Muscle of leg (tissue), 16 donors: ENCODE measurements at places on chromosomes 4 and X. TPM values are rescaled to one million over a fixed set of nuclear protein-coding genes. Genes with fewer than 3 reads are reported as not detected.

DNA sequence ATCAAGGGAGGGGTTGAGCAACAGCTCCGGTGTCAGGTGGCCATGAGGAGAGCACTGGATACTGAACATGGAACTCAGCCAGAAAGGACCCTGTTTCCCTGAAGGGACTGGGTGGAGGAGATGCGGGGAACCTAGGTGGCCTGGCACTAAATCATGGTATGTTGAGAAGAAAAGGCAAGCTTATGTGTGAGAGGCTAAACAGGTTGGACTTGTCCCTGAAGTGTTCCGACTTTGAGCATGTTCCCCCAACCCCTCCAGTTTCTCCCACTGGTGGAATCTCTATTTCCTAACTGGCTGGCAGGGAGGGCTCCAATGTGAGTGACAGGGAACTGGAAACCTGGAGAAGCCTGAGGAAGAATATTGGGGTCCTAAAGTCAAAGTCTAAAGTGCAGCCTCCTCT, 69.5 kb downstream of the PLAC1 start:
- DNase-seq, result no peak

ZNF141 gene
- polyA plus RNA-seq, result 10.2 TPM

DNA sequence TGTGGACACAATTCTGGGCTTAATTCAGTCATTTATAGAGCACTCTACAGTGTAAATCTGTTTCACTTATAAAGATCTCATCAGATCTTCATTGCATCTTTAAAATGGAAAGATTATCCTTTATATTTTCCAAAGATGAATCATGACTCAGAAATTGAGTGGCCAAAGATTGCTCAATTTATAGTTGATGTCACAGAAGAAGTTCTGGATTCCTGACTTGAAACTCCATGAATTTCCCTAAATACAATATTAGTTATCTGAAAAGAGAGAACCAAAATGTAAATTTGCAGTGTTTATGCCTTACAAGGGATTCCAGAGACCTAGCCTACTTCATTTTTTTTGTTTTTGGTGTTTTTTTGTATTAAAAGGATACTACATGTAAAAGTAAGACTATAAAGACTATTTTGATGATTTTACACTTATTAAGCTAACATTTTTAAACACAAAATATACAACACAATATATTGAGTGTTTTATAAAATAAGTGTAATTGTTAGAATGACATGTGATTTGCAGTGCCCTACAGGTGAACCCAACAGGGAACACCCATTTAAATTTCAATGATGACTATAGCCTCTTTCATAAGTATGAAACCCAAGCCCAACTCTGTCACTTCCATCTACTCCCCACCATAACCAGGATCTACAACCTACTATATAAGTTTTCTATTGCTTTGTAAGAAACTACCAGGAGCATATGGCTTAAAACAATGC, 183.5 kb downstream of the PCDH7 start:
- peak; percentile 18 for DNase-seq

DNA sequence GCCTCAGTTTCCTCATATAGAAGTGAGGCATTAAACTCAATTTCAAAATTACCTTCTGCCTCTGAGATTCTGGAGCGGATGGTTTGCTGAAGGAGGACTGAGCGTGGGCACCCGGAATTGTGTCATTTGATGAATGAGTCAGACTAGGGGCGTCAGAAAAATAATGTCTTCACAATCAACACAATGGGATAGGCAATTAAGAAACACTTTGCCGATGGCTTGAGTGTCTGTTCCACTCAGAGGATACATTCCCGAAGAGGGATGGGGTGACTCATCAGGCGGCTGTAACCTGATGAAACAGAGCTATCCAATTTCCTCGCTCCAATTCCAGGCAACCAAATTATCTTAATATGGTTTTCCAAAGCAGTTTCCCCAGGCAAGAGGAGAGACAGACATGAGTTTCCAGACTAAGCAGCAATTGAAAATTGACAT, 1.2 kb upstream of the CHRNA9 start:
- peak; percentile 23 for DNase-seq

DNA sequence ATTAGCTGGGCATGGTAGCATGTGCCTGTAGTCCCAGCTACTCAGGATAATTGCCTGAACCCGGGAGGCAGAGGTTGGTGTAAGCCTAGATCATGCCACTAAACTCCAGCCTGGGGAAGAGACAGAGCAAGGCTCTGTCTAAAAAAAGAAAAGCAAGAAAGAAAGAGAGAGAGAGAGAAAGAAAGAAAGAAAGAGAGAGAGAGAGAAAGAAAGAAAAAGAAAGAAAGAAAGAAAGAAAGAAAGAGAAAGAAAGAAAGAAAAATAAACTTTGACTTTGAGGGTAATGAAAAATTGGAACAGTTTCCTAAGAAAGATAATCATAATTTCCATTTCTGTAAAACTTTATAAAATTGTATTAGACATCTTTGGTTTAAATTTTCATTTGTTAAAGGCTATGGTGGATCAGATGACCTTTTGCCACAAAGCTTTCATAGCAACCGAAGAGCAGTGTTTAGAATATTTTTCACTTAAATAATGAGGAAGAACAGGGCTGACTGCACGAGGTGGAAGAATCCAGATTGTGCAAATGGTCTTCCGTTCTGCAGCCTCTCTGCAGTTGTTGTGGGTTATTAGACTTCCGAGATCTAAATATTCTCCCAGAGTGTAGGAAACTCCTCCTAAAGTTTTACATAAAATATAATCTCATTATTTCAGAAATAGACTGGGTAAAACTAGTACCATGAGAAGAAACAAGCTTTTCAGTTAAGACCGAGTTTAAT, 55.9 kb downstream of the RBM47 start:
- DNase-seq, result peak; percentile 74

DNA sequence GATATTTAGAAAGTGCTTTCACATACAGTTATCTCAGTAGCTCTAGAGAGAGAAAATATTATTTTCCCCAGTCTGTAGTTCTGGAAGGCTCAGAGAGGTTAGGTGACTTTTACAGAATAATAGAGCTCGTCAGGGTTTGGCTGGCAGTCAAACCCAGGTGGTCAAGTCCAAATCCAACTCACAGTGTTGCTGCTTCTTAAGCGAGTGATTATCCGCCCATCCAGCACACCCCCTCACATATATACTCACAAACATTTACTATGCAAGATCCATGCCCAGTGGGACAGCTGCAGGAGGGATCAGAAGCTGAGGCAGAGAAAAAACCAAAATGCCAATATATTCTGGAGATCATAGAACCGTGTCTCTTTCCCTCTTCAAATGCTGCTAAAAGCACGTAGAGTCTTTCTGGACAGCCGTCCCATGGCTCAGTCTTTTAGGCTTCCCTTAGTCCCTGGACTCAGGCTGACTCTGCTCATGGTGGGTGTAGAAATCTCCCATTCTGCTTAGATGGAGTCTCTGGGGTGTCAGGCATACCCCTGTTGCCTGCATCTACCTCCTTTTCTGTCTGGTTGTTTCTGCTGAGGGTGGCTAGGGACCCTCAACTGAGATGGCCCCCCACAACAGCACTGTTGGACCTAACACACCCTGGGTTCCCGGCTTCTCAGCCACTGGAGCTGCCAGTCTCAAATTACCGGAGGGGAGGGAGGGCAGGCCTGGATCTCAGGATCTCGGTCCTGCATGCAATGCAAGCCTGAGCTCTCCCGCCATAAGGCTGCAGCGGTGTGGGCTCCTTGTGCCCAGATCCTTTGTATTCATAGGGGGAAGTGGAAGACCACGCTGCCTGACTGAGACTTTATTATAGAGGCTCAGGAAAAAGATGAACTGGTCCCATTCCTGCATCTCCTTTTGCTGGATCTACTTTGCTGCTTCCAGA, at the start of gene CHRNA9:
Gene CHRNA9, plus strand, starts transcription at position 743 of the 934 bp plus-strand sequence. Its CDS starts 135 bp downstream, at position 878.
- no peak for DNase-seq

DNA sequence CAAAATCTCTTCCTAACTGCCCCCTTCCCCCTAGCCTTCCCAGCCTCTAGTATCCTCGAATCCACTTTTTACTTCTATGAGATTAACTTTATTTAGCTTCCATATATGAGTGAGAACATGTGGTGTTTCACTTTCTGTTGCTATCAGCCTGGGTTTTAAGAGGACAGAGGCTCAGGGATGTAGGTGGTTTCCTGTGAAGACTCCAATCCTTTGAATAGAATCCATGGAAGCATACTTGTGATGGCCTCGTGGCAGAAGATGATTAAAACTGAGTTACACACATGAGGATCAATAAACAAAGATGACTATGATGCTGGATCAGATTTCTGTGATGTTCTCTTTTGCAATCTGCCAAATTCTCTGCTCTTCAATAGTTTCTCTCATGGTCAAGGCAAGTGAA, 29.8 kb downstream of the CD99L2 start:
- no peak for DNase-seq

SOX3 gene
- not detected for polyA plus RNA-seq

RTL9 gene
- polyA plus RNA-seq, result 1.9 TPM

- peak; percentile 31 for DNase-seq
Measured at GRCh38 chrX:57156397-57157049, 19.3 kb upstream of the SPIN2A start.

DNA sequence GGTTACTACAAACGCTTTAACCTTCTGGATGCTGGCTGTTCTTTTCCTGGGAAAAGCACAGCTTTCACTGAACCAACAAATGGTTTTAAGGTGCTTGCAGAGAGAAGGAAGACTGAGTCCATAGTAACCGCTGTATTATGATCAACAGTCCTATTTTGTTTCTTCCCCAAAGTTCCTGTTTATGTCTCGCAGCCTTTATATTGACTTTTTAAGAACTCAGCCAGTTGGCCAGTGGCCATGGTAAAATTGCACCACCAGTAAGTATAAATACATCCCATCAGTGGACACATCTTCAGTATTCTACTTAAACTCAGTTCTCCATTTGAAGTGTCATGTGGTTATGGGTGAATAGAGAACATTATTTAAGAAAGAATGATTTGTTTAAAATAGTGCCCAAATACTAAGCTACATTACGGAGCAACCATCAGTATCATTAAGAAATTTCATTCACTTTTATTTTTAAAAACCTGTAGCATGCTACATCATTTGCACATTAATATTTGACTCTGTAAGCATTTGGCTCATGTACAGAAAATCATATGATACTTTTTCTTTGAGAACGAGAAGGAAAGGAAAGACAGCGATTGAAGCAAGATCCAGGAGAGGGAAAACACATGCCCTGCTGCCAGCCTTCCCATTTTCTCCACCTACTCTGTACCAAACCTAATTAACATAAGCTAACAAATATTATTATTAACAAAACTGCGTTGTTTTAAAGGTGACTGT, 287.0 kb downstream of the ARHGAP24 start:
- DNase-seq, result peak; percentile 95

DNA sequence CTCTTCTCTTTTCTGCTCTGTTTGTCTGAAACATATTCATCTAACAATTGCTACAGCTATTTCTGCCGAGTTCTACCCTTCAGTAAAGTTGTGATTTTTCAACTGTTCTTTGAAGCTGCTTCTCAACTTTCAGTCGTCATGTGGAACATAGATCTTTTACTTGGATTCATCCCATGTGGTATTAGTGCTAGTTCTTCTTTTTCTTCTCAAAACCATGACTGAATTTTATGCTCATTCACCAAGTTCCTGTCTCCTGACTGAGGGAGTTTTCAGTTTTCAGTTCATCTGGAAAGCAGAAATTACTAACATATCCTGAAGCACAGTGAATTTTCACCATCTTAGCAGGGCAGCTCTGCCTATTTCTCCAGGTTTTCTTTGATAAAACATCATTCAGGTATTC, 12.1 kb downstream of the ACSL4 start:
- peak; percentile 42 for DNase-seq

DNA sequence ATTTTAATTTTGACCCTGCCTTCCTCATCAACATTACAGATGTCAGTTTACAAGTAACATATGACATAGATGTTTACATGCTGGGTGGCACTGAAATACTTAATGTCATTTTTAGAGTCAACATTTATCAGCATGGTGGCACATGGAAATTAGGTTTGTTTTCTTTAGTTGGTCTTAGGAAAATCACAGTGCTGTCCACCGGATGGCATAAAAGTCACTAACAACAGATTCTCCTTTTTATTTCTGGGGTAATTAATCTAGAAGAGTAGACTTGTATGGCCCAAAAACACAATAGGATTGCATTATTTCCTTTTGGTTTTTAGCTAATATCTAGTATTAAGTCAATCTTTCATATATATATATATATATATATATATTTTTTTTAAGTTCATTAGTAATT, 88.6 kb upstream of the HHIP start:
- DNase-seq, result no peak

JADE3 gene
- 3.7 TPM for polyA plus RNA-seq

GLRA3 gene
- polyA plus RNA-seq, result not detected

- no peak for DNase-seq
Measured at GRCh38 chrX:6983207-6983955, 164.1 kb upstream of the STS start.

GRCh38 chrX:123581586-123581985, 151.3 kb downstream of the THOC2 start:
- DNase-seq, result no peak

ALPK1 gene
- polyA plus RNA-seq, result 7.5 TPM

HSPA4L gene
- 11.2 TPM for polyA plus RNA-seq

- no peak for DNase-seq
Measured at GRCh38 chr4:15270201-15270600, 157.6 kb upstream of the C1QTNF7 start.

DNA sequence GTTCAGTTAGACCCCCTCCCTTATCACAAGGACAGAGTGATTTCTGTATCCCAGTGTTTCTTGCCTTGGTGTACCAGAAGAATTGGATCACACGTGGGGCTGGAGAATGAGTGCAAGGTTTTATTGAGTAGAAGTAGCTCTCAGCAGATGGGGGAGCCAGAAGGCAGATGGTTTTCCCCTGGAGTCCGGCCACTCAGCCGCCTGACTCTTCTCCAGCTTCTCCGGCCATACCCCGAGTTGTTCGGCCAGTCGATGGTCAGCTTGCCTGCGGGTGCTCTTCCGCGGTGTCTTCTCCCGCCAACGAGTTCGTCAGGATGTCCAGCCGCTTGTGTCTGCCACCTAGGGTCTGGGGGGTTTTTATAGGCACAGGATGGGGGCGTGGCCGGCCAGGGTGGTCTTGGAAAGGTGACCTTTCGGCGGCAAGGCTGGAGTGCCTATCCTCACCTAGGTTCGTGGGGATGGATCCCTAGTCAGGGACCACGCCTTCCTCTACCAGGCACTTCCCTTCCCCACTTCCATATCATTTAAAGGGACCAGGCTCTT, 14.5 kb downstream of the GAB1 start:
- DNase-seq, result no peak

DNA sequence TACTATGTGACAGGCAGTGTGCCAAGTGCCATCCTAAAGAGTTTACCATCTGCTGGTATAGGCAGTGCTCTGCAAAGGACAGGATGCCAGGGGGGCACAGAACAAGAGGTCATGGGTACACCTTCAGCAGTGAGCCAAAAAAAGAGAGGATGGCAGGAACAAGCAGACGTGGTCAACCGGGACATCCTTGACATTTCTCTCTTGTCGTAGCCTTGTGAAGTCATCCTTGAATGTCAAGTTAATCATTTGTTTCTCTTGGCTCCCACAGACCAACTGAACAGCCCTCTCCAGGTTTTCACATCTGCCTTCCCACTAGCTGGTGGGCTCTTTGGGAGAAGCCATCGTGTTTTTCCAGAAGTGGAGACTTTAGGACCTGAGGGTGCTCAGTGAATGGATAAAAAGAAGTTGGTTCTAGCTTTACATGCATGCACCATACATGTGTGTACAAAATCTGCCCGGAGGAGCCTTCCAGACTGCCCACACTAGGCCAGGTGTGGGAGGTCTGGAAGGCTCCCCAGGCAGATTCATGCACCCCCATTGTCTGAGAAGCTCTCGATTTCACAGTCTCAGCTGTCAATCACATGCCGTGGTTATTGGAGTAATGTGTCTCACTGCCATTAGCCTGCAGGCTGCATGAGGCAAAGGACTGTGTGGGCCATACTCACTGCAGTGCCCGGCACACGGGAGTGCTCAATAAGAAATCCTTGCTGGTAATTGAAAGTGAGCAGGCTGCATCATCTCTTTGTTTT, 16.4 kb downstream of the PNMA6F start:
- DNase-seq, result no peak

GRCh38 chr4:61225656-61226055, 25.5 kb downstream of the ADGRL3 start:
- peak; percentile 72 for DNase-seq

GRCh38 chrX:103061486-103061885, 2.5 kb downstream of the BEX1 start:
- no peak for DNase-seq
